Aorta (tissue), 5 donors: ENCODE measurements at places on chromosomes 3 and 15.

DNA sequence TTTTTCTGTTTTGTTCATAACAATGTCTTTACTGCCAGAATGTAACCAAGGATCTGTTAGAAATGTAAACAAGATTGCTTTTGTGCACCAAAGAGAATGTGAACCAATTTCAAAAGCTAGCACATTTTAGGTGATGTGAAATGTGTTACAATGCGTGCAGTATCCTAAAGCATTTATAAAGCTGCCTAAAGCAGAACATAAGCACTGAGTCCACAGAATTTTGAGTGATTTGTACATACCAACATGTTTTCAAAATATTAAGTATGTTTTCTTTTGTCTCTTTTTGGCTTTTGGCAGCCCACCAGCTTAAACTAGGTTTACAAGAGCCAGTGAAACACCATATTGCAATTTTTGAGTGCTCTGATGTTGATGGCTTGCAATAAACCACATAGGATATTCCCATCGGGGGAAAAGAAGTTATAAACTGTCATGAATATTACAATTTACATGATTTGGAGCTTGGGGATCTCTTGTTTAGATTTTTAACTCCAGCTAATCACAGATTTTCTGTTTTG, 364.0 kb downstream of the ZIC1 start:
- H3K4me3 ChIP-seq, result no peak overlapping the region
- DNase-seq, result no peak
- H3K27me3 ChIP-seq, result no peaks in the 10 kb centered on the region
- H3K27ac ChIP-seq, result no peak overlapping the region

GRCh38 chr3:160150525-160150924, 74.7 kb upstream of the C3orf80 start:
- H3K27me3 ChIP-seq, result peaks cover 2% of the 10 kb centered on the region
- H3K4me1 ChIP-seq, result no peaks in the 10 kb centered on the region
- H3K4me3 ChIP-seq, result no peak overlapping the region
- no peaks in the 10 kb centered on the region for H3K36me3 ChIP-seq
- no peak for DNase-seq
- H3K27ac ChIP-seq, result no peak overlapping the region

DNA sequence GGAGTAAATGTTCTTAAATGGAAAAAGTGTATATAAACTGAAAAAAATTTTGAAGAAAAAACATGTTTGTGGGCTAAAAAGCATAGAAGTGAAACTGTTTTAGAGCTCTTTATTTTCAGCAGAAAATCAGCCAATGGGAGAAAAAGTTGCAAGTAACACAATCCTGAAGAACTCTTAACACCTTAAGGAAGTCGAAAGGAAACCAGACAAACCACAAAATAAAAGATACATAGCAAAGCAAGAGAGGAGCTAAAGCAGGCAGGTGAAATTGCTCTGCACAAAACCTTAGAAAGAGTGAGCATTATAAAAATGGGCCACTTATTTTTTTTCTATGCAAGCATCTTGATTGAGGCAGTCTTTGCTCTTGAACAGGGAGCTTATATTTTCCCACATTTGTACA, 300.5 kb downstream of the RAP2B start:
- no peak overlapping the region for H3K27ac ChIP-seq
- H3K36me3 ChIP-seq, result no peaks in the 10 kb centered on the region
- no peak overlapping the region for H3K4me3 ChIP-seq

- H3K36me3 ChIP-seq, result no peaks in the 10 kb centered on the region
- H3K27ac ChIP-seq, result no peak overlapping the region
- H3K27me3 ChIP-seq, result no peaks in the 10 kb centered on the region
- no peaks in the 10 kb centered on the region for H3K4me1 ChIP-seq
- DNase-seq, result no peak
These were observed 12.2 kb downstream of the CPB1 start for GRCh38 chr3:148839805-148840204.

DNA sequence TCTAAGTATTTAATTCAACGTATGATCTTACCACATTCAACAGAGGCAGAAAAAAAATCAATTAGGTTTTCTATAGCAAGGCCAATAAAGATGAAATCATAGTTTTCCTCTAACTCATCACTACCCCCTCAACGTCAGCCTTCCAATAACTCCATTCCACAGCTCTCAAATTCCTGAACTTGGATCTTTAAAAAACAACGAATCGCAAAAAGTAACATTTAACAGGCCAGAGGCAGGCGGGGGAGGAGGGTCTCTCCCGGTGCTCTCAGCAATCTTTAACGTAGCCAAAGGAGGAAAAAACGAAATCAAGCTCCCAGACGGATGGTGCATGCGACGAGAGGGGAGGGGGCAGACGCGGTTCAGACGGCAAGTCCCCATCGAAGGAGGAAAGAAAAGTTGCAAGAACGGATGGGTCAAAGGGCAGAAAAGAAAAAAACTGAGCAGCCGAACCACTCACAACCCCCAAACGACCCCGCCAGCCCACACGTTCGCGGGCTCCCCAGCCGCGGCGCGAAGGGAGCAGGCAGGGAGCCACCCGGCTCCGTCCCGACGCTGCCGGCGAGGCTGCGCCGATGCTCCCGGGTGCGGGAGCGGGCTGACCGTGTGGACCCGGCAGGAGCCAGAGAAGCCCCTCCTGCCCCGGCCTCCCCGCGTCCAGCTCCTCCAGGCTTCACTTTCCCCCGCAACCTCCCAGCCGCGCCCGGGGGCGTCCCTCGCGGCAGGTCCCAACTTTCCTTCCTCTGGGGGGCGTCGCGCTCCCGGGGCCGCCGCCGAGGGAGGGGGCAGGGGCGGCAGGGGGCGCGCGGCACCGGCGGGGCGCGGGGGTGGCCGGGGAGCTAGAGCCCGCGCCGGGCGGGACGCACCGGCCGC, 703 bp downstream of the PEAK1 start:
- peak; percentile 84 for DNase-seq
- peak overlapping the region; percentile 95 for H3K4me3 ChIP-seq

- H3K27ac ChIP-seq, result no peak overlapping the region
- H3K27me3 ChIP-seq, result no peaks in the 10 kb centered on the region
- H3K4me1 ChIP-seq, result peaks cover 2% of the 10 kb centered on the region
- no peak overlapping the region for H3K4me3 ChIP-seq
These were observed 942.0 kb downstream of the SQOR start for GRCh38 chr15:46576646-46577395.

DNA sequence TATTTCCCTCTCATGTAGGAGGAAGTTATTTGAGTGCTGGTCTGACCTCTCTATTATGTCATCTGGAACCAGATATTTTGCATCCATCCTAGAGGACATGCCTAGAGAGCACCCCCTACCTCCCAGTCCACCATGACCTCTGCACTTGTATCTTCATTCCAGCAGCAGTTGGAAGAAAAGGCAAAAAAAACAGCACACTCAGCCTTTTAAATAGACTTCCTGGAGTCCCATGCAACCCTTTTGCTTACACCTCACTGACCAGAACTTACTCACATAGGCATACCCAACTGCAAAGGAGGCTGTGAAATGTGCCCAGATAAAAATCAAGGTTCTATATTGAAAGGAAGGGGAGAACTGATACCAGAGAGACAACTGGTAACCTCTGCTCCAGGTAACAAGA, 92.3 kb upstream of the FHIT start:
- H3K36me3 ChIP-seq, result no peaks in the 10 kb centered on the region
- H3K27ac ChIP-seq, result no peak overlapping the region
- H3K27me3 ChIP-seq, result no peaks in the 10 kb centered on the region
- no peaks in the 10 kb centered on the region for H3K4me1 ChIP-seq

DNA sequence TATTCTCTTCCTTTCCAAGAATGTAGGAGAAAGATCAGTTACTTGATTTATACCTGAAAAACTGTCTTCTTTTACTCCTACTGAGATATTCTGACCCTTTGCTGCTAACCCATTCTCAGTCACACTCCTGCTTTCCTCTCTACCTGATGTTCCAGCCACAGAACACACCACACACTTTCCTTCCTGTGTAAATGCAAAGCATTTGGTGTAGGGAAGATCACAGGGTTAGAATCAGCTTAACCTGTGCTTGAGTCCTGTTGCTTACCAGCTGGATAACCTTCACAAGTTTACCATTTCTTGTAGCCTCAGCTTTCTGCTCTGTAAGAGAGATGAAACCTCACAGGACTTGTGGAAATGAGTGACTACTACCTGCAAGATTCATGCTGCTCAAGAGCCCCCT, 489.8 kb upstream of the GOLIM4 start:
- no peak for DNase-seq
- no peaks in the 10 kb centered on the region for H3K36me3 ChIP-seq
- H3K27me3 ChIP-seq, result no peaks in the 10 kb centered on the region

- H3K4me1 ChIP-seq, result no peaks in the 10 kb centered on the region
- H3K27ac ChIP-seq, result no peak overlapping the region
- H3K27me3 ChIP-seq, result no peaks in the 10 kb centered on the region
- no peak for DNase-seq
- H3K36me3 ChIP-seq, result no peaks in the 10 kb centered on the region
These were observed 23.2 kb upstream of the PARL start for GRCh38 chr3:183907911-183908331.

DNA sequence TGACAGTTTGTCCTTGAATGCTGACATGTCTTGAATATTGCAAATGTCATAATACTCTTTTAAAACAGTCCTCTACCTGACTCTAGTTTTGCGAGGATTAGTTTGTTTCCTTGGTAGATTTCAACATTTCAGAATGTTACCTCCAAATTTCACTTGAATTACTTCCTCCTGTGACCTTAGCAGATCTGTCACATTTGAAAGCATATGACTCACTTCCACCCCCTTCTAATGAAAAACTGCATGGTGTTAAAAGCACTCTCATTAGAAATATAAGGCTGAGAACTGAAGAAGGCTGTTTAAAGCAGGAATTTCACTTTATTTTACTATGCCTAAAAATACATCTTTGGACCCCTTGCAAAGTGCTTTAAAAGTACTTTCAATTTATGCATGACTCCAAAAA, 598.7 kb upstream of the TGFBR2 start:
- H3K27me3 ChIP-seq, result no peaks in the 10 kb centered on the region
- H3K36me3 ChIP-seq, result no peaks in the 10 kb centered on the region
- no peak overlapping the region for H3K27ac ChIP-seq
- peaks cover 2% of the 10 kb centered on the region for H3K4me1 ChIP-seq
- DNase-seq, result no peak

DNA sequence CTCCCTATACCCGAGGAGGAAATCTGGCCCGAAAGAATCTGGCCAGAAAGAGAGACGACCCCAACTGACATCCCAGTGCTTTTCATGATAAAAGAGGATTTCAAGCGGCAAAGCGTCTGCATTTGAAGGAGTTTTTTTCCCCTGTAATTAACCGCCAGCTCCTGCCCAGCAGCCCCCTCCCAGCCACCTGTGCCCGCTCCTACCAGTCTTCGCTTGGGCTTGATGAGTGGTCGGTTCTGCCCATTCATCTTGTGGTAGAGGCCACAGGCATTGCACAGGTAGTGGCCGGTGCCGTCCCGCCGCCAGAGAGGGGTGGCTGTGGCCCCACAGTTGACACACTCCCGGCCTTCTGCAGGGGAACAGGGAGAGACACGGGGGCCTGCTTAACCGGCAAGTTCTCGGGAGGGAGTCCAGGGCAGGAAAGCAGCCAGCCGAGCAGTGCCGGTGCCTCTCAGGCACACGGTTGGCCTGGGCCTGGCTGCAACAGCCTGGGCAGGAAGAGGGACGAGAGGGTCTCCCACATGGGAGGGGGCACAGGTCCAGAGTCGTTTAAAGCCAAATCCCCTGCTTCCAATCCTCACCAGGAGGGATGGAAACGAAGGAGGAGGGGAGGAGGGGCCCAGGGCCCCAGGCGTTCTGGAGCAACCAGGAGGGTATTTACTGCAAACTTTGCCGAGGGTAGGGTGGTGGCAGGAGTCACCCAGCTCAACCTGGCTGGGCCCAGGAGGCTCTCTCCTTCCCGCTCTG, 9.2 kb downstream of the GATA2 start:
- H3K4me3 ChIP-seq, result no peak overlapping the region
- DNase-seq, result peak; percentile 38
- no peaks in the 10 kb centered on the region for H3K27me3 ChIP-seq
- H3K27ac ChIP-seq, result no peak overlapping the region
- no peaks in the 10 kb centered on the region for H3K4me1 ChIP-seq
- H3K36me3 ChIP-seq, result no peaks in the 10 kb centered on the region

GRCh38 chr3:152556731-152557254, 278.1 kb upstream of the P2RY1 start:
- no peak for DNase-seq
- peak overlapping the region; percentile 28 for H3K27ac ChIP-seq
- peaks cover 19% of the 10 kb centered on the region for H3K4me1 ChIP-seq
- H3K36me3 ChIP-seq, result no peaks in the 10 kb centered on the region

- no peaks in the 10 kb centered on the region for H3K4me1 ChIP-seq
- H3K36me3 ChIP-seq, result no peaks in the 10 kb centered on the region
These were observed 6.6 kb downstream of the NLGN1 start for GRCh38 chr3:173404156-173404555.

DNA sequence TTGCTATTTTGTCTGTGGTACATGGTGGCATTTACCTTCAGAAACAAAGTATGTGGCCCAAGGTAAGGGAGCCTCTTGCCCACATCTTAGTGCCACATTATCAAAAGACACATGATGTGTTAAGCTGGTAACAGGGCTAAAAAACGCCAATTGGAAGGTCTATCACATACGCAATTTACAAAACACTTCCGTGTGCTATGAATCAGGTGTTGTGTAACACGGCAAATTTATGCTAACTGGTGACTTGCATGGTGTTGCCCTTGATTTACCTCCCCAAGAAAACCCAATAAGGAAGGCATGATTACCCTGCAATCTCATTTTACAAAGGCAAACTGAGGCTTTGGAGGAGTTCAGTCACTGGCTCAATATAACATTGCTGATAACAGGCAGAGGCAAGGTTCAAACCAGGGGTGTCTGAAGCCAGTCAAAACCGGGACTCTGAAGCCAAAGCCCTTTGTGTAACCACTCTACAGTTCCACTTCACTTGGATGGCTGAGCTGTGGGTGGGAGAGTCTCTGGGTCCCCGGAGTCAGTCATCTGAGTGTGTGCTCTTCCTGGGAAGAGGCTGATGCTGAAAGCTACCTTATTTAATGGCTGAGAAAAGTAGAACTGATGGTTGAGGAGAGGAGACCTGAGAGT, 103.9 kb upstream of the BCL6 start:
- no peak for DNase-seq
- H3K36me3 ChIP-seq, result no peaks in the 10 kb centered on the region
- no peaks in the 10 kb centered on the region for H3K27me3 ChIP-seq
- no peak overlapping the region for H3K27ac ChIP-seq
- no peak overlapping the region for H3K4me3 ChIP-seq
- H3K4me1 ChIP-seq, result no peaks in the 10 kb centered on the region

DNA sequence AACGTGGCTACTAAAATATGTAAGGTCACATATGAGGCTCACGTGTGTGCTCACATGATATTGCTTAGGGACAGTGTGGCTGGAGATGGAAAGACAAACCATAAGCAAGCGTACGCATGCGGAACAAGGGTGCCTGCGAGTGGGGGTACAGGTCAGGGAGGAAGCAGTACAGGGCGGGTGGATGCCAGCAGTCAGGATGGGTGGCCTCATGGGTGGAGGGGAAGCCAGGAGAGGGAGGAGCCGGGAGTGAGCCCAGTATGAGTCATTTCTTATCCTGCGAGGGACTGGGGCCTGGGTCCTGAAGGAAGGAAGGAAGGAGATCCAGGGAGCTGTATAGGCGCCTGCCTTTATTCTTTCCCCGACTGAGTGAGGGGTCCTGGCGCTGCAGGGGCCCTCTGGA, 42.0 kb upstream of the CGNL1 start:
- H3K4me3 ChIP-seq, result no peak overlapping the region
- H3K27ac ChIP-seq, result no peak overlapping the region
- no peaks in the 10 kb centered on the region for H3K4me1 ChIP-seq
- no peaks in the 10 kb centered on the region for H3K27me3 ChIP-seq
- H3K36me3 ChIP-seq, result no peaks in the 10 kb centered on the region
- DNase-seq, result peak; percentile 75
